ENCODE measurements at places on chromosomes 7 and 10. TPM values are rescaled to one million over a fixed set of nuclear protein-coding genes. Genes with fewer than 3 reads are reported as not detected.

The NACAD gene
- 2.3 TPM for total RNA-seq

The ZPBP gene
- 0.85 TPM for total RNA-seq

The AKR1C4 gene
- not detected for total RNA-seq

The DRGX gene
- not detected for total RNA-seq

The NEUROG3 gene
- total RNA-seq, result not detected

GRCh38 chr7:128810473-128810872 lies 18.7 kb downstream of the CCDC136 start:
- no peaks in the 10 kb centered on the region for H3K4me1 ChIP-seq
- no peak overlapping the region for H3K27ac ChIP-seq
- H3K27me3 ChIP-seq, result no peaks in the 10 kb centered on the region
- DNase-seq, result no peak

- peak; percentile 22 for DNase-seq
- H3K27me3 ChIP-seq, result no peaks in the 10 kb centered on the region
- no peaks in the 10 kb centered on the region for H3K4me1 ChIP-seq
- H3K36me3 ChIP-seq, result no peaks in the 10 kb centered on the region
- H3K4me3 ChIP-seq, result no peak overlapping the region
These were observed 65.6 kb upstream of the CCDC6 start for GRCh38 chr10:59971915-59972314.

DNA sequence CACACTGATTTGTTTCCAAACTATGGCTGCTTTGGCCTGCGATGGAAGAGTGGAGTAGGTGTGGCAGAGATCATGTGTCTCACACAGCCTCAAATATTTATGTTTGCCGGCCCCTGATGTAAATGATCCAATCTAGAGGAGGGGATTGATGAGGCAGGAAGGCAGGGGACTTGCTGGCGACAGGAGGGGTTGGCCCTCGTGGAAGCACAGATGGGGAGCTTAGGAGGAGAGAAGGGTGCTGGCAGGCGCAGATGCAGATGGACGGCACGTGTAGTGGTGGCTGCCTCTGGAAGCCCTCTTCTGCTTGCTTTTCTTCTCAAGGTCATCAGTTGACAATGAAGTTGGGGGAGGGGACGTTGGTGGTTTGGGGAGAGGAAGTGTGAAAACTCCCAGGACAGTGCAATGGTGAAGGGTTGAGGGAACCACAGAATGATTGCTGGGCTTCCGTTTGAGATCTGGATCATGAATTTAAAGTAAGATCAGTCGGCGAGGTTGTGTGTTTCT lies 15.4 kb downstream of the COL13A1 start:
- no peak overlapping the region for H3K27ac ChIP-seq
- H3K4me3 ChIP-seq, result no peak overlapping the region
- H3K36me3 ChIP-seq, result no peaks in the 10 kb centered on the region
- H3K27me3 ChIP-seq, result no peaks in the 10 kb centered on the region
- peak; percentile 84 for DNase-seq

DNA sequence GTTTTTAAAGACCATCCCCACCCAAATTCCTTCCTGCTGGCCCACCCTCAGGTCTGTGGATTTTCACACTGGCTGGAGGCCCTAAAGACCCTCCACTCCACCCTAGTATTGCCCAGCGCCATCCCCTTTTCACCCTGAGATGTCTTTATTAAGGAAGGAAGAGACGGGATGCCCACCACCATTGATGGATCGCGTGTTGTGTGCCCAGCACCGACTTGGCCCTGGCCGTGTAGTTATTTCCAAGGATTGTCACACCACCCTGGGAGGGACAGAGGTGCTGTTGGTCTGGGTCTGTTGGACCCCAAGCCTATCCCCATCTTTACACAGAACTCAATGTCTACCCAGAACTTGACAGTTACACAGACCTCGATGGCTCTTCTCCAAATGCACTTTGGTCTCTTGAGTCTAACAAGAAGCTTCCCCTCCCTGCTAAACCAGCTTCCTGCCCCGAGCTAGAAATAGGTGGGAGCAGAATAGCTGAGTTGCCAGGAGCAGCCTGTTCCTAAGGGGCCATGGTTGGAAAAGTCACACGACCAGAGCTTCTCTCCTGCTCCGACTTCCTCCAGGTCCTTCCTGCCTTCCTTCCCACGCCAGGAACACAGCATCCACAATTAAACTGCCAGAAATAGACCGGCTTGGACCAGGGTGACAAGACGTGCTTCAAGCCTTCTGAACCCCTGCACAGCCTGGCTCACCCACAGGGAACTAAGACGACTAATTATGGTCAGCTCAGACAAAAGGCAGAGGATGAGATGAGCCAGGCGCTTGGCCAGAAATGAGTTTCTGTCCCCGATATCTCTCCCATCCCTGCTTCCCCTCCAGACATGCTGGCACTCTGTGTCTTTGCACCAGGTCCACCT lies 139.5 kb upstream of the CHST15 start:
- no peaks in the 10 kb centered on the region for H3K36me3 ChIP-seq
- H3K27me3 ChIP-seq, result no peaks in the 10 kb centered on the region
- DNase-seq, result peak; percentile 20
- H3K27ac ChIP-seq, result no peak overlapping the region
- no peak overlapping the region for H3K4me3 ChIP-seq
- no peaks in the 10 kb centered on the region for H3K4me1 ChIP-seq

- H3K4me1 ChIP-seq, result peaks cover 30% of the 10 kb centered on the region
- H3K27me3 ChIP-seq, result no peaks in the 10 kb centered on the region
- no peak for DNase-seq
These were observed 99.4 kb upstream of the CTTNBP2 start for GRCh38 chr7:117972606-117973005.

DNA sequence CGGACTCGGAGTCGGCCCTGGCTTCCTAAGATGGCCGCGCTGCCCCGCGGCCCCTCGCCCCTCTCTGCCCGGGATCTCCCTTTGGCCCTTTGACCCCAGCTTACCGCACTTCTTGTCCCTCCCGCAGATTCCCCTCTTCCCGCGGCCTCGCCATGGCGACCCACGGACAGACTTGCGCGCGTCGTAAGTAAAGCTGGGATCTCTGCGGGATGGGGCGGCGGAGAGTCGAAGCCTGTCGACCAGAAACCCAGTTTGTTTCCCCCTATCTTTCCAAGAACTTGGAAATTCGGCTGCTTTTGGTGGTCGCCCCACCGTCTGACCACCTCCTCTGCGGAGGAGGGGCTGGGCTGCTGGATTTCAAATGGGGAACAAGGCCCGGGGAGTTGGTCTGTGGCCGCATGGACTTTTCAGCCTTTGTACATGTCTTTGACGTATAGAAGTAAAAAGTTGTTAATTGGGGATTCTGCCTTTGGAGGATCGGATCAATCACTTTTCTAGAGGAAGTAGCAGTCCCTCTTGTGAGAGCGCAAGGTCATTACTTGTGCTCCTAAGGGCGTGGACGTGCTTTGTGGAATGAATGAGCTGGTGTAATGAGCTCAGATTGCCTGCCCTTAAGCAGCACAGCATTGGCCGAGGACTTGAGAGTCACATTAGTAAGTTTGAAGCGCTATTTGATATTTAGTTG lies 553 bp downstream of the VDAC2 start:
- H3K4me3 ChIP-seq, result peak overlapping the region; percentile 79
- peaks cover 20% of the 10 kb centered on the region for H3K4me1 ChIP-seq
- peaks cover 24% of the 10 kb centered on the region for H3K36me3 ChIP-seq
- H3K27me3 ChIP-seq, result no peaks in the 10 kb centered on the region

DNA sequence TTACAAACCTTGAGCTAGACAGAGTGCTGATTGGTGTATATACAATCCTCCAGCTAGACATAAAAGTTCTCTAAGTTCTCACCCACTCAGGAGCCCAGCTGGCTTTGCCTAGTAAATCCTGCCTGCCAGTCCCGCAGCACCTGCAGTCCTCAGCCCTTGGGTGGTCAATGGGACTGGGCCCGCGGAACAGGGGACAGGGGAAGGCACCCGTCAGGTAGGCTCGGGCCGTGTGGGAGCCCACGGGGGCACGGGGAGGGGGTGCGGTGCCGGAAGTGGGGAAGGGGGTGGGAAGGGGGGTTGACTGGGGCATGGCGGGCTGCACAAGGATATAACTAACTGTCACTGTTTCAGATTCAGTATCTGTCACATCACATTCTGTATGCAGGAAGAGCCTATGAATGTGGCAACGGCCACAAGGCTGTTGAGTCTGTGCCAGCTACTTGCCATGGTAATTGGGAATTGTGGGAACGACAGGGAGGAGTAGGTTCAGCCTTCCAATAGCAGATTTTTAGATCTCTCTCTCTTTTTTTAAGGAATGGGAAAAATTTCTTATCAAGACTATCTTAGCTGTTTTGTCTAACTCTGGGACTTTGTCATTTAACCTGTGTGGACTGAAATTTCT lies 205.1 kb upstream of the PLPP4 start:
- DNase-seq, result no peak
- no peaks in the 10 kb centered on the region for H3K36me3 ChIP-seq
- no peaks in the 10 kb centered on the region for H3K27me3 ChIP-seq

- no peak for DNase-seq
- no peak overlapping the region for H3K4me3 ChIP-seq
- H3K27ac ChIP-seq, result no peak overlapping the region
- no peaks in the 10 kb centered on the region for H3K27me3 ChIP-seq
These were observed 193.0 kb downstream of the PCDH15 start for GRCh38 chr10:54607983-54608382.

- no peaks in the 10 kb centered on the region for H3K27me3 ChIP-seq
- no peak overlapping the region for H3K27ac ChIP-seq
- DNase-seq, result peak; percentile 60
These were observed 3.7 kb downstream of the AGR2 start for GRCh38 chr7:16801111-16801542.

DNA sequence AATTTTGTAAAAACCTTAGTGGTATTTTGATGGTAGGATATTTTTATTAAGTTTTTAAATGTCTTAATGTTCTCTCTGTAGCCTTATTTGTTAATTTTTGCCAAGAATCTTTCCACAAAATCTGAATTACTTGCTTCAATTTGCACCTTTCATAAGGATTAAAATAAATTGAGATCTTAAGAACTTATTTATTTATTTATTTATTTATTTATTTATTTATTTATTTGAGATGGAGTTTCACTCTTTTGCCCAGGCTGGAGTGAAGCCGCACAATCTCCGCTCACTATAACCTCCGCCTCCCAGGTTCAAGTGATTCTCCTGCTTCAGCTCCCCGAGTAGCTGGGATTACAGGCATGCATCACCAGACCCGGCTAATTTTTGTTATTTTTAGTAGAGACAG lies 98.6 kb downstream of the PPP1R9A start:
- H3K27me3 ChIP-seq, result no peaks in the 10 kb centered on the region
- H3K36me3 ChIP-seq, result no peaks in the 10 kb centered on the region
- no peaks in the 10 kb centered on the region for H3K4me1 ChIP-seq
- no peak overlapping the region for H3K4me3 ChIP-seq
- no peak overlapping the region for H3K27ac ChIP-seq

DNA sequence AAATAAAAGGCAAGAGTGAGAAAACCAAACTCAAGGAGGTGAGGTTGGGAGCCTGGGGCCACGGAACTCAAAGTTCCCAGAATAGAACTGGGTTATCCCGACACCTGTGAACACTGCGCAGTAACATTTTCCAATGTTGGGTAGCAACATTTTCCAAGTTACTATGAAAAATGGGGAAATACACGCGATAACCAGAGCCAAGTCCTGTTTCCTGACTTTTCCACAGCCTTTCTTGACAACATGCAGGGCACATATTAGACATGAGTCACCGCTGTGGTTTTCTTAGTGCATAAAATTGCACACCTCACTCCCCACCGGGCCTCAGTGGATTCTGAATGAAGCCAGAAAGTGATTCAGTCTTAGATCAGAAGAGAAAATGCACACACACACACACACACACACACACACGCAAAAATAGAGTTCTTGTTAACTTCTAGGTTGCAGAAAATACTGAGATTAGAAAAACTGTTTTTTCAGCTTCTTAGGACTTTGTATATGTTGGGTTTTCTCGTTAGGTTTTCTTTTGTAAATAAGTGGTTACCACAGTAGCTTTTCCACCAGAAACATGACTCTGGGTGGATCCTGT lies 70.0 kb downstream of the CAMK1D start:
- no peaks in the 10 kb centered on the region for H3K36me3 ChIP-seq
- no peak for DNase-seq
- H3K4me1 ChIP-seq, result no peaks in the 10 kb centered on the region
- no peak overlapping the region for H3K4me3 ChIP-seq

DNA sequence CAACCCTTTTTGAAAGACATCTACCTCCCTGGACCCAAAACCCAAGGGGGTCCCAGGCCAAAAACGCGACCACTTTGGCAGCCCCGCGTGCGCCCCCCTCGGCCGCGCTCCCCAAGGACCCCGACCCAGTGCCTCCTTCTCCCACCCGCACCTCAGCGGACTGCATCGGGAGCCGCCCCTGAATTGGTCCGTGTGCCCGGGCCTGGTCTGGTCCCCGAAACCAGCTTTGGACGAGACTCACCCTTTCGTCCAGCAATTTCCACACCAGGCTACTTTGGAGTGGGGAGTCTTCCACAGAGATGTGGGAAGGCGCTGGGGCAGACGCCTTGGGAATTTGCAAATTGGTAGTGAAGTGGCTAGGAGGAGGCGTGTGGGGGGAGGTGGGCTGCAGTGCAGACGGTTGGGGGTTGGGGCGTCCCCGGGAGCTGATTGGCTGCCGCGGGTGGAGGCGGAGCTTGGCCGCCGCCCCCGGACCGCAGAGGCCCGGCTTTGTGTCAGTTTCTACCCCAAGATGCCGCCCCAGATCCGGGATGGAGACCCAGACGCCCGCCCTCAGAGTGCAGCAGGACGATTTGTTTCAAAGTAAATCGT lies 16.9 kb downstream of the TCAF1 start:
- H3K36me3 ChIP-seq, result no peaks in the 10 kb centered on the region
- H3K27me3 ChIP-seq, result no peaks in the 10 kb centered on the region
- H3K4me3 ChIP-seq, result peak overlapping the region; percentile 24
- H3K27ac ChIP-seq, result no peak overlapping the region
- DNase-seq, result peak; percentile 91

DNA sequence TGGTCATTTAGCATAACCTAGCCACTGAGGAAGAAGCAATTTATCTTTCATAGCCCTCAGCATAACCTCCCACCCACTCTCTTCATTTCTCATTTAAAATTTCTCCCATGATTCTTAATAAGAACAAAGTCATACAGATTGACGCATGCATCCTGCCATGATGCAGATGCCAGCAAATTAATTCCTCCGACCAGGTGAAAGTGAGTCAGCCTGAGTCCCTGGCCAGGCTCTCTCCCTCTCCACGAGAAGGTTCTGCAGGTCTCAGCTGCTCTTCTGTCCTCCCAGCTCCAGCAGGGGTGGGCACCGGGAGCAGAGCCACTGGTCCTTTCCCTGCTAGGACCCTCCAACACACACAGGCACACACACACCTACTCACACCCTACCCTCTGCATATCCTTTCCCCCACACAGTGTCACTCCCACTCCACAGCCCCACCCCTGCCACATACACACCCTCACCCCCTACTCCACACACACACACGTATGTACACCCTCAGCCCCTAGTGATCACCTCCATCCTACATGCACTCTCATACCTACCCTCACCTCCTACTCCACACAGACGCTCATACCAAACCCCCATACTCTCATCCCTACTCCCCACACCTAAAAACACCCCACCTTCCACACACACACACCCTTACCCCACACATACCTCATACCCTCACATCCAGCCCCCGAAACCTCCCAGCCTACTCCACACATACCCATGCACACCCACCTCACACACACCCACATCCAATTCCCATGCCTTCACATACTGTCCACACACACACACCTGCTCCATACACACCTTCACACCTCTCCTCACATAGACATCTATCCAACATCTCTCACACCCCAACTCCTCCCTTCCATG lies 78.0 kb downstream of the FAM13C start:
- H3K27ac ChIP-seq, result no peak overlapping the region
- no peak overlapping the region for H3K4me3 ChIP-seq
- H3K4me1 ChIP-seq, result peaks cover 17% of the 10 kb centered on the region
- DNase-seq, result no peak

GRCh38 chr7:16638282-16639280 lies 7.0 kb downstream of the ANKMY2 start:
- no peak overlapping the region for H3K27ac ChIP-seq
- no peak for DNase-seq

- no peak overlapping the region for H3K4me3 ChIP-seq
- no peaks in the 10 kb centered on the region for H3K27me3 ChIP-seq
- no peak for DNase-seq
- no peak overlapping the region for H3K27ac ChIP-seq
- no peaks in the 10 kb centered on the region for H3K36me3 ChIP-seq
These were observed 179.0 kb downstream of the DGKI start for GRCh38 chr7:137667633-137668387.

Data from lung (tissue), 17 donors.